AG04449 (cell line): ENCODE measurements at places on chromosomes 2 and 18.

DNA sequence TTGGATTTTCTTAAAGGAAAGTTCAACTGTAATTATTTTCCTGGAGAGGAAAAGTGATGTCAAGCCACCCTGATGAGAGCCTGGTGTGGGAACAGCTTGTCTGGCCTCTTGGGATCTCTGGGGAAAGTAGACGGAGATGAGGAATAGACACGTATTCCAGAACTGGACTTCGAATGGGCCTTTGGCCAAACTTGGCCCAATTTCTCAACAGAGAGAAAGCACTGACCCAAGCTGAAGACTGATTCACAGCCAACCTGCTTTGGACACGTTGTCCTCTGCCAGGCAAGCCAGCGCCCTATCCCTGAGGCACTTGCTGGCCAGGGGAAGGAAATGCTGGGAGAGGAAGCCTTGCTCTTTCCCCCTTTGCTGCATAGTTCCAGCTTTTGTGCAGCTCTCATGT lies 70.8 kb upstream of the CTAGE1 start:
- no peak for DNase-seq

DNA sequence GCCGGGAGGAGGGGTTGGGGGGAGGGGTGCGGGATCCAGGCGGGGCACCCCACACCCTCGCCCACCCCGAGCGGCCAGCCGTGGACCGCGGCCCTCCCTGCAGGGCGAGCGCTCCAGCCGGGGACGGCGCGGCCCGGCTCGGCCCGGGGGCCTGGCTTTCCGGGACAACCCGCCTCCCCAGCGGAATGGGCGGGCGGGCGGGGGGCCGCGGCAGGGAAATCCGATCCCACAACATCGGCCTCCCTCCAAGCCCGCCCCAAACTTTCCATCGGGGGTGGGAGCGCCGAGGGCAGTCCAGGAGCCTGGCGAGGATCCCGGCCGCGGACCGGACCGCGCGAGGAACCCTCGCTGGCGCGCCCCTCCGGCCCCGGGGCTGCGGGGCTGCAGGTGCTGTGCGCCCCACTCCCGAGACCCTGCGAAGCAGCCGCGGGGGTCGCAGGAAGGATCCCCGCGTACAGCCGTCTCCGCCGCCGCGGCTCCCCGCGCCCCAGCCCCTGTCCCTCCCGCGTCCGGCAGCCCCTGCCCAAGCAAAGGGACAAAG lies 529 bp downstream of the SEMA4C start:
- DNase-seq = no peak

GRCh38 chr2:119012345-119013301 lies 70.6 kb downstream of the MARCO start:
- no peak for DNase-seq

DNA sequence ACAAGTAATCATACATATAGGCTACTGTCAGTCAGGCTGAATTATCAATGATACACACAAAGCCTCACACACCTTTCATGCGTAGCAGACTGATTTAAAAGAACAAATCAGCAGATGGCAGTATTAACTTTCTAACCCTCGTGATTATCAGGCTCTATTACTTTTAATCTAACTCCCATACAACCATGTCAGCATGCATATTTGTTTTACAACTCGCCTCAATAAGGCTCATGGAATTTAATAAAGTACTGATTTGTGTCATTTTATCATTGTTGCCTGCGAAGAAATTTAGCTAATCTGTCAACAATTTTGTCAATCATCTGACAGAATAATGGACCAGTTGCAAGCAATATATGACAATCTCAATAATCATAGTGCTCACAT lies 82.8 kb downstream of the SLC25A12 start:
- no peak for DNase-seq

- DNase-seq = no peak
Observed at GRCh38 chr2:240401781-240402551, 33.5 kb upstream of the GPC1 start.

DNA sequence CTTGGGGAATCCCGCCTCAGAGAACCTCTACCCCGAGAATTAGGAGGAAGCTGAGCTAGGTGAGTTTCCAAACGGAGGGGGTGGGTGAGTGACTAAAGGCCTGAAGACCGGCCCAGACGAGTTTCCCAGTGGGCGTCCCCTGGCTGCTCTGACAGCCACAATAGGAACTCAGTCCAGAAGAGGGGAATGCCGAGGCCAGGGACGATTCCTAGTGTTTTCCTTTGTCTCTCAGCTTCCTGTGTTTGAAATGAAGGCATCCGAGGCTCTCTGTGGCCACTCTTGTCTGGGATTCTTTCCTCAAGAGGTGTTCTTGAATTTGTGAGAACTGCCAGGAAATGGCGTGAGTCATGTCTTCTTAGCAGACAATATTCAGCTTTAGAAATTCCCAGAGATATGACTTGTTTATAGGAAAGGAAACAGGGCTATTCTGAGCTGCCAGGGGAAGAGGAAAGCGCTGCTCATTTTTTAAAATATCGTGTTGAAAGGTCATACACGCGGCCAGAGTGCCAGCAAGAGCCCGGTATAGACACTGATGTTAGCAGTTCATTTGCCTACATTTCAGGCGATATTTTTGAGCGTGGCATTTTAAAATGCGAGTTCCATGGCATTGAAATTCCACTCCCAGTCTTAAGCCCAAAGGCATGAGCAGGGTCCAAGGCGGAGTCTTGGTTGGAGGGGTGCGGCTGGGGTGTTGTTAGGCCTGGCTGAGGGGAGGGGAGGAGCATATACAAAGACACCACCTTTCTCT lies 169.1 kb upstream of the KLF7 start:
- DNase-seq = peak; percentile 96

- no peak for DNase-seq
Observed at GRCh38 chr2:74387346-74387745, 7.2 kb upstream of the DCTN1 start.

GRCh38 chr2:151033271-151034248 lies 228.1 kb downstream of the RBM43 start:
- DNase-seq = no peak

DNA sequence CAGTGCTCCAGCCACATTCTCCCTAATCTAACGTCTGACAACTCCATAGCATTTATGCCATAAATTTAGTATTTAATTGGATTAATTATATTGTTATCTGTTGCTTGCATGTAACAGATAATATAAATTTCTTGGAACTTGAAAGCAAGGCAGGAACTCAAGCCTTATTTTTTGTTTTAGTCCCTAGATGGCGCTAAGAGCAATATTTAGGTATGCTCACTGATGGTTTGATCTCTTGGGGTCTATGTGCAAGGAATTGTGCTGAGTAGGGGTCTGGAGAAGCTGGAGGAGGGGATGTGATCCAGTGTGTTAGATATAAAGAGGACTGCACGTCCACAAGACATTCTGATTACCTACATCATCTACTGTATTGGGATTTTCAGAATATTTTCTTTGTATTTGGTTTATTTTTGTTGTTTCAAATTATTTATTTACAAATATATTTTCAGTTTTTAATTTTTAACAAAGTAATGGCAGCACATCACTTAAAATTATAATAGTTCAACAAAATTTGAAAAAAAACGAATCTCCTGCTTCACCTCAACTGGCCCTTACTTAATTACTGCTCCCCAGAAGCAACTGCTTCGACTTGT lies 32.8 kb downstream of the KATNAL2 start:
- DNase-seq = no peak

GRCh38 chr18:44133483-44133882 lies 547.2 kb upstream of the SETBP1 start:
- DNase-seq = no peak

- DNase-seq = no peak
Observed at GRCh38 chr2:82780050-82780449, 1679.0 kb downstream of the SUCLG1 start.

DNA sequence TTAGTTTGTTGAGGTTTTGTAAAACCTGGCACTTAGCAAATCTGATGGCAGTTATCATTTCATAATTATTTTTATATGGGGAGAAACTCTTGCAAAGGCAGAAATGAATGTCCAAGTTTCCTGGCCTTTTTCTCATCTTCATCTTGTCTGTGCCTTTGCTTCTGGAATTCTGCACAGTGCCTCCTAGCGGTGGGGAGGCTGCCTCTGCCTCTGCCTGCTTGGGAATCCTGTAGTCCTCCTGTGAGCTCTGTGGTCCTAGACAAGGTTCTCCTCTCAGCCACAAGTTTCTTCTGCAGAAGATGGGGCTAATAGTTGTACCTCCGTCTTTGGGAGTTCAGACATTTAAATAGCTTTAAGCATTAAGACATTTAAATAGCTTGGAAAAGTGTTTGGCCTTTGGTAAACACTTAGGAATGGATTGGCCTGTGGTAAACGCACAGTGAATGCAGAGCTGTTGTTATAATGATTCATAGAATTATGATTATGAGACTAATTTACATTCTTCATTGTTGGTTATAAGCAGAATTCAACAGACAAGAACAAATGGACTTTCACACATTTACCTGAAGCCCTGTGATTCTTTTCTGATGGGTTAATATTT lies 101.2 kb downstream of the ZNF236 start:
- no peak for DNase-seq

- DNase-seq = no peak
Observed at GRCh38 chr18:60389314-60389713, 16.7 kb upstream of the MC4R start.

GRCh38 chr2:78541451-78542267 lies 483.8 kb upstream of the REG3G start:
- no peak for DNase-seq

- no peak for DNase-seq
Observed at GRCh38 chr2:120148229-120148628, 75.0 kb downstream of the TMEM185B start.

DNA sequence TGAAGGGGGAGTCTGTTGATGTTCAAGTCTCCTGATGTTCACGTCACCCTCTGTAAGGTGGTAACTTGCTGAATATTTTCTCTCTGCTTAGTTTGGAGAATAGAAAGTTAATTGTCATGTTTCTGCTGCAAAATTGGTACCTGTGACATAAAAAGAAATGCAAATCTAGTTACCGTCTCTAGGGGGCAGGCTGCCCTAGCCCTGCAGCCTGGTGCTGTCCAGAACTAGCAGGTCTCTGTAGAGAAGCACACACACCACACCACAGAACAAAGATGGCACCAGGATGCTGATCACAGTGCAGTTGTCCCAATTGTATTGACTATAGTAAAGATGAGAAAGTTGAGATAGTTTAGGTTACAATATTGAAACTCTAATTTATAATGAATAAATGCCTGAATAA lies 47.0 kb downstream of the SLC9A4 start:
- no peak for DNase-seq

GRCh38 chr2:222866358-222866960 lies 5.6 kb downstream of the ACSL3 start:
- DNase-seq = no peak

- DNase-seq = no peak
Observed at GRCh38 chr2:234985608-234986245, 33.9 kb downstream of the SH3BP4 start.

GRCh38 chr2:165924946-165925345 lies 28.6 kb downstream of the TTC21B start:
- DNase-seq = no peak

GRCh38 chr2:234292205-234292961 lies 204.5 kb downstream of the ARL4C start:
- DNase-seq = no peak

DNA sequence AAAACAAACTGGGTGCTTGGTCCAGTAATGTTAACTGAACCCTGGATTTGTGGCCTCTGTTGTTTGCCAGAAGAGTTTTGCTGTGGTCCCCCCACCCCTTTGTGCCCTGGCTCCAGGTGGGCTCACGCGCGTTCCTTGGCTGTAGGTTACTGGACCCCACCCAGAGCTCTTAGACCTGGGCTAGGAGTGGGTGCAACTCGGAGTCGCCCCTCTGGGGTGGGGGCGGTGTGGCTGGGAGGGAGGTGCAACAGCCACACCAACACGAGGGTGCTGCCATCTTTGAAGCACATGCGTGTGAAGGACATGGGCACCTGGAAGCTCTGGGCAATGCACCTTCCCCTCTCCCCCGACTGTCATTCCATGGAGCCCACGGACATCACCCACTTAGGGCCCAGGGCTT lies 92.7 kb downstream of the USP40 start:
- no peak for DNase-seq

DNA sequence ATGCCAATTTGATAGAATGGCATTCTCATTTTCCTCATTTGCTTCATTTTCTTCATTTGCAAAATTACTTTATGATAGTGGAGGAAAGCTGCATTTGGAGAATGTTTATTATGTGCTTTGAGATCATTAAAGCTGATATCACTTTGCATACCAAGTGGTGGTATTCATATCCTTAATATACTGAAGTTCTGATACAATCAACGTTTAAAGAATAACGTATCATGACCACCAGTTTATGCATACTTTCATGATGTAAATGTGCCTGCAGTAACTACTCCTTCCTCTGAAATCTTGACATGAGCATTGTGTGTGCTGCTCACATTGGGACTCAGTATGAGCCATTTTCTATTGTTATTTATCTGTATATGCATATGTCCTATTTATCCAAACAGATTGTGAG lies 302.1 kb downstream of the ARHGAP15 start:
- DNase-seq = no peak

DNA sequence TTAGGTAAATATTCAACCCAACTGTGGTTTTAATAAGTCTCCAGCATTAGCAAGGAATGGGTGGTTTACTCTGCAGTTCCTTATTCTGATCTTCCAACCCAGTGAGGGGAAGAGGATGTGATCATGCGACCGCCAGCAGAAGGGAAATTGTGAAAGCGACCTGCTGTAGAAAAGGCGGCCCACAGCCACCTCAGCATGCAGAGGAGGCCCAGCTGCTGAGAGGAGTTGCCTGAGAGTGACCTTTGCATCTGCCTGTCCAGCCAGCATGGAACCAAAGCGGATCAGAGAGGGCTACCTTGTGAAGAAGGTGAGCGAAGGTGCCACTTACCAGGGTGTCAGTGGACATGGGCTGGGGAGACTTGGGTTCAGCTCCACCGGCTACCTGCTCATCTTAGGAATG lies at the start of gene PLEK:
PLEK (plus strand) TSS at position 196 of the 400 bp plus-strand sequence; CDS start at position 266, 70 bp downstream.
- no peak for DNase-seq

DNA sequence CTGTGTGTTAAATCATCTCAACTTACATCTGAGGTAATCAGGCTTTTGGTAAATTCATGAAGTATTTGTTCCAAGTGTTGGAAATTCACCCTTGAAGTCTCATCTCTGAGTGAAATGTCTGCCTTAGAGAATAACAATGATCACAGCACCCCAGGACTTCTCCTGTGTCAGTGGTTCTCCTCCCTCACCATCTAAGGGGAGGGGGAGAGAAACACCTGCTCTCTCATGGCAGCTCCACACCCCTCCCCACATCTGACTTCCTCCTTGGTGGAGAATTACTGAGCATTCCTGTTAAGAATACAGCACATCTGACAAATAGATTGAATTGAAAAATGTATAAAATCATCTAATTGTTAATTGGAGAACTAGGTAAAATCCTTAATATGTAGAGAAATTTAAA lies 532.1 kb downstream of the RNF144A start:
- no peak for DNase-seq

- no peak for DNase-seq
Observed at GRCh38 chr2:241929551-241930490, 60.3 kb downstream of the RTP5 start.

- DNase-seq = no peak
Observed at GRCh38 chr2:187838690-187839089, 284.5 kb upstream of the TFPI start.

DNA sequence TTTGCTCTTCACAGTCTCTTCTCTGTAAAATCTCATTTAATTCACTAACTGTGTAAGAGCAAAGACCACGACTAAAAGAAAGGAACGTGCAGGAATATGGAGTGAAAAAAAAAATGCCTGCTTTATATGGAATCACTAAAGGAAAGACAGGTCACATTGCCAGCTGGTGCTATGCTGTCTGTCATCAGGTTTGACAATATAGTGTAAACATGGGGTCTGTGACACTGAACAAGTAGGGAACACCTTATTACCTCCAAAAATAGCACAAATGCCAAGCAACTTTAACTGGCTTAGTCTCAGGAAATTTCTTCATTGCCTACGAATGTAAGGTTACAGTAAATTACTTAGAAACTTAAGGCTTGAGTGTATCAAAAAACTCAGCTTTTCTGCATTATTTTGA lies 364.5 kb upstream of the LINC00305 start:
- no peak for DNase-seq

GRCh38 chr2:213914510-213914909 lies 496.3 kb upstream of the VWC2L start:
- DNase-seq = no peak
